Stimulated activated CD4-positive, alpha-beta T cell treated with anti-CD3 and anti-CD28 coated beads, Interleukin-1b, Interleukin-23, amount 100 ng/mL, for 4 hours (primary cell): ENCODE measurements at places on chromosomes 6 and 20.

- DNase-seq = no peak
These were observed 66.0 kb upstream of the OLIG3 start for GRCh38 chr6:137560184-137560563.

GRCh38 chr20:36499723-36500501 lies 41.4 kb upstream of the MYL9 start:
- DNase-seq = no peak

- no peak for DNase-seq
These were observed 268.8 kb upstream of the SULF2 start for GRCh38 chr20:48054051-48054450.

DNA sequence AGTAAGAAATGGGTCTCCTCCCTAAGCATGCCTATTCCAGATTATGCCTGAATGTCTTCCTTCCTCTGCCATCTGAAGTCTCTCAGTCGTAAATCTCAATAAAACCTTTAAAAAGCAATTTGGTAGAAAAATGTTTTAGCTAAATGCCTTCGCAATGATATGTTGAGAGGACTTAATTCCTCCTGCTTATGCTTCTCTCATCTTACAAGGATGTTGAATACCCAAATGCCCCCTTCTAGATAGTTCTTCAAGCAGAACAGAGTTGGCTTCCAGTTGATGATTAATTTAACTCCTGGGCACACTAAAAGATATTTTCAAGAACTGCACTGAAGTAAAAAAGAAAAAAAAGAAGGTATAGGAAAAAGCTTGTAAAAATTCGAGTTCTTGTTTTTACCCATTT lies 275.0 kb upstream of the SPTLC3 start:
- no peak for DNase-seq

GRCh38 chr6:20800229-20800628 lies 266.0 kb downstream of the CDKAL1 start:
- no peak for DNase-seq

DNA sequence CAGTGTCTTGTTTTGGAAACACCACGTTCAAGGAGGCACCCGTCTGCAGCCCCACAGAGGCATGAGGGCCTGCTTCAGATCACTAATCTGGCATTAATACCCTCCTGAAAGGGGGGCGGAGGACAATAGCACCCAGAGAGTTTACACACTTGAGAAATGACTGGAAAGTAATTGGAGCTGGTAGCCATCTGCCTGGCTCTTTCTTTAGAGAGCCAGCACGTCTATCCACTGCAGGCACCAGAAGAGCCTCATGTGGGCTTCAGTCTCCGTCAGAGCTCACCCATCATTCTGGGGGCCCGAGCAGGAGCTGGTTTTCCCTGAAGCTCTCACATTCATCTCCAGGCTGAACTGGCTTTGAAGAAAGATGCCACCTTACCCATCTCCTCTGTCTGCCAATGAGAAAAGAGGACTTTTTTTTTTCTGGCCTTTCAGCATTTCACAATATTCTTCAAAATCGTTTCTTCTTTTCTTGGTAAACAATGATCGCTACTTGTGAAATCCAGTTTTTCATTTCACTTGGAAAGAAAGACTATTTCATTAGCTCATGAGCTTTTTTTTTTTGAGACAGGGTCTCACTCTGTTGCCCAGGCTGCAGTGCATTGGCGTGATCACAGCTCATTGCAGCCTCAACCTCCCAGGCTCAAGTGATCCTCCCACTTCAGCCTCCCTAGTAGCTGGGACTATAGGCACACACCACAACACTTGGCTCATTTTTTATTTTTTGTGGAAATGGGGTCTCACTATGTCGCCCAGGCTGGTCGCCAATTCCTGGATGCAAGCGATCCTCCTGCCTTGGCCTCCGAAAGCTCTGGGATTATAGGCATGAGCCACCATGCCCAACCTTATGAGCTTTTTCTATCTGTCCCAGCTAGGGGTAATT lies 124.7 kb upstream of the ZNF217 start:
- DNase-seq = no peak

DNA sequence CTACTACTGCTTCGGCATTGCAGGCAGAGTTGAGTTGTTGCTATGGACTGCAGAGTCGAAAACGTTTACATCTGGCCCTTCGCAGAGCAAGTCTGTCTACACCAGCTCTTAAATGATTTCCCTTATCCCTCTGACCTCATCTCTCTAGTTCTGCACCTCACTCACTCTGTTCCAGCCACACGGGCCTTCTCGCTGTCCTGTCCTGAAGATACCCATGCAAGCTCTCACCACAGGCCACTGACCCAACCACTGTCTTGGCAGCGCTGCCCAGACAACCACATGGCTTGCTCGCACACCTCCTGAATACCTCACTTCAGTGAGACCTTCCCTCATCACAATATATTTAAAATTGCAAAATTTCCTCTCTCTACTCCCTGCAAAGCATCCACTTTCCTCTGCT lies 31.4 kb downstream of the B4GALT5 start:
- no peak for DNase-seq

GRCh38 chr20:58684291-58684690 lies 8.3 kb upstream of the NPEPL1 start:
- no peak for DNase-seq

DNA sequence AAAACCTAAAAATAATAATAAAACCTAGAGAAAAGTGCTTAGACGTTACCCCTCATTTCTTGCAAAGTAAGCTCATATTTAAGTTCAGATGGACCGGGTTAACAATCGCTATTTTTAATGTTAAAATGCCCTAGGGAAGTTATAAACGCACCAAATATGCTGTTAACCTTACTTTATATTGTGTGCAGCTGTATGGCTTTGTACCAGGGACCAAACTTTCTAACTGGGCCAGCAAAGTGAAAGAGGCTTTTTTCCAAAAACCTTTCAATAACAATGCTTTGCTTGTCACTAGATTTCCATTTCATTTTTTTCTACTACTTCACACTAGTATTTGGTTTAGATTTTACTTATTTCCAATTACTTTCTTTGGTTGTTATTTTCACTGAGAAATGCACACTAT lies 248.5 kb downstream of the FOXC1 start:
- no peak for DNase-seq

- DNase-seq = no peak
These were observed 108.2 kb downstream of the NRN1 start for GRCh38 chr6:5898563-5898962.

DNA sequence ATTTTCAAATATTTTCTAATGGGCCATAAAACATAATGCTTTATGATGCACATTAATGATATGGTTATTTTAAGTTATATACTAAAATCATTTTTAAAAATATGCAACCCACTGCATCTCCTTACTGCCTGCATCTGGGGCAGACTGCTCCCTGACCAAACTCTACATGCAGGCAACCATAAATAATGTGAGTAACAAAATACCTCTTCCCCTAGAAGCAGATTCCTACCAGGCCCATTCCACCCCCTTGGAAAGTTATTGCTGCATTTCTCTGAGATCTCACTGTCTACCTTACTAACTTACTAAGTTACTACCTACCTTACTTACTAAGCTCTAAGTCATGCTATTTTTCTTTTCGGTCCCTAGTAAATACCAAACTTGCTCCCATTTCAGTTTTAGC lies 71.8 kb downstream of the ATG5 start:
- no peak for DNase-seq

GRCh38 chr6:30841644-30842504 lies 42.4 kb upstream of the DDR1 start:
- DNase-seq = no peak

GRCh38 chr6:154868143-154868594 lies 126.9 kb upstream of the TIAM2 start:
- no peak for DNase-seq

- no peak for DNase-seq
These were observed 36.7 kb upstream of the MYLIP start for GRCh38 chr6:16092140-16092539.

- DNase-seq = no peak
These were observed 83.0 kb upstream of the GATA5 start for GRCh38 chr20:62558779-62559178.

DNA sequence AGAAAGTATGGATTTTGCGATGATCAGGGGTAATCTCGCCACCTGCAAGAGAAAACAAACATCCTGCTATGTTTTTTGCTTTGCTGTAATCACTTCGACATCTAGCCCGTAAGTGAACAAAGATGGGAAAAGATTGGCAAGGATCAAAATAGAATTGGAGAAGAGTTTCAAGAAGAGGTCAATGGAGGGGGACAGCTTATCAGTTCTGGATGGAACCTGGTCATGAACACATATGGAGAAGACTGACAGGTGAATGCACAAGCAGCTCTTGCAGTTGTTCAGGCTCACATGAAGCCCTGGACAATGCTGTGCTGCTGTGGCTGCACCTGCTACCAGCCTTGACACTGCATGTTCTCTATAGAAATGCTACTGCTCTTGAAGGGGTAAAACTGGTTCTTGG lies 222.1 kb downstream of the BCAS1 start:
- no peak for DNase-seq

DNA sequence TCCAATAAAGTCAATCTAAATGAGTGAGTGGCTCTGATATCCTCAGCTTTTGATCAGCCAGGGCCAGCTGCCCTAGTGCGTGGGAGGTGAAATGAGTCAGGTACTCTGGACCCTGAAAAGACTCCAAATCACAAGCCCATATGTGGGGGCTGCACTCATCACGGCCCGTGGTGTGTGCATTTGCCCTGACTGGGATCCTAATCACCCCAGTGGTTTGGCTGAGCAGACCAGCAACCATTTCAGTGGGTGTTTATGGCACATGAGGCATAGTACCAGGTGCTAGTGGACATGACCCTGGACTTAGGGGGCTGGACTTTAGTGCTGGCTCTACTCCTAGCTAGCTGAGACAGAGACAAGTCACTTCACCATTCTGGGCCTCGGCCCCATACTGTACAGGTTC lies 39.4 kb downstream of the SCML4 start:
- no peak for DNase-seq

- no peak for DNase-seq
These were observed 207.1 kb downstream of the ARID1B start for GRCh38 chr6:156984178-156984738.

DNA sequence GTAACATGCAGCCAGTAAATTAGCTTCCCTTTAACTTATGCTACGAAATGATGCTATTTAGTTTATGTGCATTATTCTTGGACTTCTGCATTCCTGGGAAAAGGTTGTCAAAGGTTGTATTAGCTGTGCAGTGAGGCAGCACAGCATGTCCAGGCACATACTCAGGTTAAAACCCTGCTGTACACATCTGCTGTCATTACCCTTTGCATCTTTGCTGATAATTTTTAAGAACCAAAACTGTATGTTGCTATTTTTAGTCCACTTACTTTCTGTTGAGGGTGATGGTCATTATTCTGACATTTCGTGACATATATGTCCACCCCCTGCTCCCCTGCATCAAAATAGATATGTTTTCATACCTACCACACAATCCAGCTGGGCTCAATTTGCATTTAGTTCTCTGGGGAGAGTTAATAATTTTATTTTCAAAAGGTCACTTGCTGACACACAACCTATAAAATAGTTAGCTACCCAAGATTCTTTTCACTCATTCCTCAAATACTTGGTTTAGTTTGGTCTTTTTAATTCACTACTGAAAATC lies 142.5 kb upstream of the SPACA1 start:
- DNase-seq = no peak

DNA sequence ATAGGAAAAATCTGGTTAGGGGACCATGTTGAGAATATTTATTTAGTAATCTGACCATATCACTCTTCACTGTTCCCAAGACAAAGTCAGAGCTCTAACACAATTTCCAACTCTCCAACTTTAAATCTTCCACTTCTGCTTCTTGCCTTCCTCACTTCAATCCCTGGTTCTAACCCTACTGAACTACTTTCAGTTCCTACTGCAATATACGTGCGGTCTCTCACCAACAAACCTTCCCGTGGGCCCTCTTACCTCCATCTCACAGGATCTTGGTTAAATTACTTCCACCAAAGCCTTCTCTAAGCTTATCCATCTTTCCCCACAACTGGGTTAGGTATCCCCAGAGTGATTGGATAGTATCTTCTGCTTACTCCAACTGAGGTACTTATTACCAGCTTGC lies 8.0 kb downstream of the EIF2S2 start:
- DNase-seq = no peak

- no peak for DNase-seq
These were observed 8.2 kb upstream of the TAF8 start for GRCh38 chr6:42042108-42042507.

GRCh38 chr6:135286962-135287538 lies 105.9 kb downstream of the MYB start:
- no peak for DNase-seq

GRCh38 chr6:77353129-77353528 lies 110.2 kb downstream of the HTR1B start:
- no peak for DNase-seq

GRCh38 chr20:17276101-17276500 lies 49.3 kb downstream of the PCSK2 start:
- DNase-seq = no peak

DNA sequence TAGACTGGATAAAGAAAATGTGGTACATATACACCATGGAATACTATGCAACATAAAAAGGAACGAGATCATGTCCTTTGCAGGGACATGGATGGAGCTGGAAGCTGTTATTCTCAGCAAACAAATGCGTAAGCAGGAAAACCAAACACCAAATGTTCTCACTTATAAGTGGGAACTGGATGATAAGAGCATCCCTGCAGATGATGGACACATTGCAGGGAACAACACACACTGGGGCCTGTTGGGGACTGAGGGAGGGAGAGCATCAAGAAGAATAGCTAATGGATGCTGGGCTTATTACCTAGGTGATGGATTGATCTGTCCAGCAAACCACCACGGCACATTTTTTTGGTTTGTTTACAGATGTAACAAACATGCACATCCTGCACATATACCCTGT lies 470.5 kb upstream of the CITED2 start:
- DNase-seq = no peak

GRCh38 chr6:81909162-81909561 lies 156.7 kb upstream of the TENT5A start:
- DNase-seq = no peak

- DNase-seq = no peak
These were observed 157.2 kb downstream of the QKI start for GRCh38 chr6:163571730-163572129.

GRCh38 chr6:154951345-154952200 lies 43.5 kb upstream of the TIAM2 start:
- DNase-seq = no peak

DNA sequence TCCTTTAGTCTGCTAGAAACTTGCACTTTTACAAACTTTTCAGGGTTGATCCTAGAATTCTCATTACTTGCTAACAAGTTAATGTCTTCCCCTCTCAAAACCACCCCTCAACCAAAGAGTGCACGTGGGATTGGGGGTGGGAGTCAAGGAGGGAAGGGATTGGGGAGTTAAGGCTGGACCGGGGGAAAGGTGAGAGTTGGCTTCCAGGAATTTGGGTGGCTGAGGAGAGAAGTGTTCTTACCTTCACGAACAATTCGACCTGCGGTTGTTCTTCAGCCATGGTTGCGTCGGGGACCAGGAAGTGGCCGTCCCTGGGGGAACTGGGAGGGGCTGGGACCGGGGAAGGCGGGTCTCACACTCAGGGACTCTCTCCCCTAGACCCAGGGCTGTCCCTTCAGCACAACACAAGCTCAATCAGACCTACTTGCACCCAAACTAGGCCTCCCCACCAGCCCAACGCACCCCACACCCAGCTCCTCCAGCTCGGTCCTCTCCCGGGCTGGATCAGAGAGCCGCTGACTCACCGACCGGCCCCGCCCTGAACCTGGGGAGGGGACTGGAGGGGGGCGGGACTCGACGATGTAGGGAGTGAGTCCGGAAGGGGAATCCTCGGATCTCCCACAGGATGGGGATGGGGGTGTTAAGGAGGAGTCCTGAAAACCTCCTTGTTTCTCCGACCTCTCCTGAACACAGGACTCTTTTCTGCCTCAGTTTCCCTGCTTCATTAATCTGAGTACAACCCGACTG lies at the start of gene CLIC1:
CLIC1 (minus strand) TSS at position 510 of the 747 bp plus-strand sequence; CDS start at position 280, 230 bp downstream.
- DNase-seq = peak; percentile 62
